IMR-90 (cell line): ENCODE measurements at places on chromosomes 4 and X. TPM values are rescaled to one million over a fixed set of nuclear protein-coding genes. Genes with fewer than 3 reads are reported as not detected.
A peak's percentile ranks its signal among the peaks of the same experiment; 100 is the strongest.

ZFP92 gene
- total RNA-seq, result under 0.01 TPM in 2 replicates

DNA sequence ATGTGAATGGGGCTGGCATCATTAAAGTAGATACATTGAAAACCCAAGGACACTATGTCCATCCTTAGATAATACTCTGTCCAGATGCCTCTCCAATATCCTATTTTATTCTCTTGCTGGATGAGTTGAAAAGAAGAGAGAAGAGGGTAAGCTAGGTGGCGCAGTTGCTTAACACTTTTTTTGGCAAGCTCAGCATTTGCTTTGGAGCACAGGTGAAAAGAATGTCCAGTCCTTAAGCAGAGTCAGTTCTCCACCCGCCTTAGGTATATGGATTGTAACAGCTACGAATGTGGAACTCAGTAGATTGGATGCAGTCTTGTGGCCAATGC is 208.4 kb downstream of the NWD2 start:
- H3K4me3 ChIP-seq, result no peak overlapping the region
- H3K27ac ChIP-seq, result no peak overlapping the region
- peak; percentile 48 for DNase-seq
- no peaks in the 10 kb centered on the region for H3K4me1 ChIP-seq
- no peaks in the 10 kb centered on the region for H3K36me3 ChIP-seq
- peaks cover 21% of the 10 kb centered on the region for H3K27me3 ChIP-seq

GRCh38 chrX:32893751-32894150 is 317.6 kb downstream of the DMD start:
- H3K4me3 ChIP-seq, result no peak overlapping the region
- no peak for DNase-seq
- H3K27ac ChIP-seq, result no peak overlapping the region
- H3K4me1 ChIP-seq, result no peaks in the 10 kb centered on the region

DNA sequence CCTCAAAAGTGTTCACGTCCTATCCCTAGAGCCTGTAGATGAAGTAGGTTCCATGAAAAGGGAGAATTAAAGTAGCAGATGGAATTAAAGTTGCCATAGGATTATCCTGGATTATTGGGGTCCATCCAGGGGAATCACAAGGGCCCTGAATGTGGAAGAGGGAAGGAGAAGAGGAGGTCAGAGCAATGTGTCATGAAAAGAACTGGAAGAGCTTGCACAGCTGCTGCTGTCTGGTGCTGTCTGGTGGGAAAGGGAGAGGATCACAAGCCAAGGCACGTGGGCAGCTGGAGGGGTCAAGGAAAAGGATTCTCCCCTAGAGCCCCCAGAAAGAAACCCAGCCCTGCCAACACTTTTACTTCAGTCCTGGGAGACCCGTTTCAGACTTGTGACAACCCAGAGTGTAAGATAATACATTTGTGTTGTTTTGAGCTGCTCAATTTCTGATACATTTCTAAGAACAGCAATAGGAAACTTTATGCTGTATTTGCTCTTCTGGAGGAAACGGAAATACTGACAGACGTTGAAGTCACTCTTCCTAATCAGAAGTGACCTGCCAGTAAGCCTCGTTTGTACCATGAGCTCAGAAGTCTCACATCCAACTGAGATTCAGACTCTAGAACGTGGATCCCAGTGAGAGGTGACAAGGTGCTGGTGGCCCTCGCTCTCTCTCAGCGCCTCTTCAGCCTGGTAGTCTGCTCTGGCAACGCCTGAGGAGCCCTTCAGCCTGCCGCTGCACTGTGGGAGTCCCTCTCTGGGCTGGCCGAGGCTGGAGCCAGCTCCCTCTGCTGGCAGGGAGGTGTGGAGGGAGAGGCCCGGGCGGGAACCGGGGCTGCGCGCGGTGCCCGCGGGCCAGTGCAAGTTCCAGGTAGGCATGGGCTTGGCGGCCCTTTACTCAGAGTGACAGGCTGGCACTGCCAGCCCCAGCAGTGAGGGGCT is 34.7 kb upstream of the ENPP6 start:
- H3K4me3 ChIP-seq, result no peak overlapping the region
- H3K36me3 ChIP-seq, result no peaks in the 10 kb centered on the region
- no peaks in the 10 kb centered on the region for H3K4me1 ChIP-seq

ING2 gene
- 2.5 and 9.7 TPM in 2 replicates for total RNA-seq
